Camera-type eye (tissue), 1 donor: ENCODE measurements at places on chromosomes 1 and 21. TPM values are rescaled to one million over a fixed set of nuclear protein-coding genes. Genes with fewer than 3 reads are reported as not detected.

The FCRLB gene
- total RNA-seq = 0.88 TPM

The PKNOX1 gene
- total RNA-seq = 24.8 TPM

The NPL gene
- total RNA-seq = 5.4 TPM

The RCOR3 gene
- total RNA-seq = 102 TPM

The BMP8A gene
- not detected for total RNA-seq

The CLCA4 gene
- not detected for total RNA-seq
